ENCODE measurements at places on chromosomes 12 and 14. TPM values are rescaled to one million over a fixed set of nuclear protein-coding genes. Genes with fewer than 3 reads are reported as not detected.

TGM1 gene
- total RNA-seq, result 3.4 TPM

SMCO2 gene
- 1.4 TPM for total RNA-seq

CMTM5 gene
- not detected for total RNA-seq

IAPP gene
- total RNA-seq, result not detected

LRFN5 gene
- not detected for total RNA-seq

SLC6A15 gene
- total RNA-seq, result not detected

CACNA2D4 gene
- total RNA-seq, result 6.2 TPM

CCDC196 gene
- not detected for total RNA-seq
